ENCODE measurements at places on chromosomes 1 and 21.

GRCh38 chr1:87154384-87154783, 174.3 kb upstream of the LMO4 start:
- no peak for DNase-seq

GRCh38 chr1:173084292-173084691, 33.6 kb upstream of the TNFSF18 start:
- DNase-seq = no peak

- no peak for DNase-seq
Measured at GRCh38 chr1:6071219-6071618, 25.5 kb downstream of the KCNAB2 start.

DNA sequence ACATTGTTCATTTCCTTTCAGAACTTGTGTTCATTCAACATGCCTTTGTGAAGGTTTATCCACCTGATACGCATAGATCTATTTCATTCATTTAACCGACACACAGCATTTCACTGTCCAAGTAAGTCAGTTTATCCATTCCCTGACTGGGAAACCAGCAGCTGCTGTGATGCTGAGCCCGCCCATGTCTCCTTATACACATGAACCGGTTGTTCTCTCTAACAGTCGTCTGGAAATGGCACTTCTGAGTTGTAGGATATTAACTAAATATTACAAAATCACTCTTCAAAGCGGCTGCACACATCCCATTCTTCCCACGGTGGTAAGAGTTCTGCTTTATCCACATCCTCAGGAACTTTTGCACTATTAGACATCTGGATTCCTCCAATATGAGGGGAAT, 71.1 kb downstream of the NPHP4 start:
- DNase-seq = no peak

GRCh38 chr1:183942933-183943693, 94.4 kb downstream of the COLGALT2 start:
- DNase-seq = no peak

GRCh38 chr1:48105165-48105564, 108.0 kb upstream of the TRABD2B start:
- no peak for DNase-seq

DNA sequence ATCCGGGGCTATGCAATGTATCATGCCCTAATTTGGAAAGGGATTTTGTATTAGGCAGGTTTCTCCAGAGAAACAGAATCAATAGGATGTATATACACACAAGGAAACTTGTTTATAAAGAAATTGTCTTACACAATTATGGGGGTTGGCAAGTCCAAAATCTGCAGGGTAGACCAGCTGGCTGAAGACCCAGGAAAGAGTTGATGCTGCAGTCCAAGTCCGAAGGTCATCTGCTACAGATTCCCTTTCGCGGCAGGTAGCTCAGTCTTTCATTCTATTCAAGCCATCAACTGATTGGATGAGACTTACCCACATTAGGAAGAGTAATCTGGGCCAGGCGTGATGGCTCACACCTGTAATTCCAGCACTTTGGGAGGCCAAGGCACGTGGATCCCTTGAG, 54.6 kb upstream of the CXADR start:
- no peak for DNase-seq

- no peak for DNase-seq
Measured at GRCh38 chr21:35853321-35854239, 206.7 kb downstream of the SETD4 start.

GRCh38 chr1:110778821-110779220, 94.1 kb upstream of the CD53 start:
- no peak for DNase-seq

DNA sequence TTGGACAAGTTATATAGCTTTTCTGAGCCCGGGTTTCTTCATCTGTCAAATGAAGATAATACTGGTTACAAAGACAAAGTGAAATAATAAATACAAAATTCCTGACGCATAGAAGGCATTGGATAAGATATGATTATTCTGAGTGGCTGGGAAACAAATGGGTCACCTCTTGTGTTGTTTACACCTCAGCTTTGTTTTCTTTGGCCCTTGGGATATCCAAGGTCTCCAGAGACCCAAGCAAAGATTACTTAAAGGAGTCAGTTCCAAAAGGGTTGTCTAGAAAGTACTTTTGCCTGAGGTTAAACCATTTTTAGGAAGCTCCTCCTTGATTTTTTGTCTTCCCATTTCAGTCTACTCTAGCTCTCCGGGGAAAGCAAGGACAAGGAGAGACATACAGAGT, 9.7 kb downstream of the KHDRBS1 start:
- no peak for DNase-seq

DNA sequence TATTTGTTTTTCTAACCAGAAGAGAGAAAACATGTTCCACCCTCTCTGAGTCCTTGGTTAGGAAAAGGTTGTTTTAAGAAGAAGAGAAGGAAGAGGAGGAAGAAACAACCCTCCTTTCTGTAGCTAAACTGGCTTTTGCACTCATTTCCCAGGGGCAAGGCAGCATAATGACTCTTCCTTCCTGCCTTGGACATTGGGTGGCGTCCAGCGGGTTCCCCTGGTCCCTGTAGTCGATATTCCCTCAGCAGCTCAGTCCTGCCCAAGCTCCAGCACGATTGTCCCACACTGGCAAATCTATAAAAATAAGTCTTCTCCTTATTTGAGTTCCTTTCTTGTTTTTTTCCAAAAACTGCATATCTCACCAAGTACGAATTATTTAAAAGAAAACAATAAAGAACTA, 81.2 kb downstream of the TEX35 start:
- no peak for DNase-seq

DNA sequence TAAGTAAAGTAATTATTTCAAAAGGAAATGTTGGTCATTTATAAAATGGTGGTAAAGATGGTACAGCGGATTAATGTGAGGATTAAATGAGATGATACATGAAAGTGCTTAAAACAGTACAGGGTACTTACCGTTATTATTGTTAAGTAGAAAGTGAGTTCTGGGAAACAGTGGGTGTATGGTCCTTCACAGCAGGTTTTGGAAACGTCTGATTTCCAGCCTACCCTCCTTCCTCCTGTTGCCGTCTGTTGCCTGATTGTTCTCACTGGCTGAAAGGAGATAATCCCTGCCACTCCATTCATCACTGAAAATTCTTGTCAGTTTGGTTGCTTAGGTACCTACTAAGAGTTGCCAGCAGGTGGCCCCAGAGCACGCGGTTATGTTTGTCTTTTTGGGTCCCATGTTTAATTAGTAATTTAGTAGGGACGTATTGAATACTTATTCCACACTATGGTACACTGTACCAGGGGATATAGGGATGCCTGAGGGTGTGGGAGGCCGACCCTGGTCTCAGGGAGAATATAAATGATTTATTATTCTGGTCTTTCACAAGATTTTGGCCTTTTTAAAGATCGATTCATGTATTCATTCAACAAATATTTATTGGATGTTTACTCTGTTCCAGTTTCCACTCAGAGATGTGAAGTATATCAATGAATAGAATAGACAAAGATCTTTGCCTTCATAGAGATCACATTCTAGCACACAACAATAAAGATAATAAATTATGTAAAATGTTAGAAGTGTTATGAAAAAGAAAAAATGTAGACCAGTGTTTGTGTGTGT, 30.8 kb upstream of the RPTN start:
- peak; percentile 46 for DNase-seq

- DNase-seq = no peak
Measured at GRCh38 chr1:183228347-183229220, 42.5 kb downstream of the LAMC2 start.

GRCh38 chr1:18809953-18810899, 49.2 kb downstream of the TAS1R2 start:
- DNase-seq = no peak

GRCh38 chr1:234709473-234710228, 99.7 kb upstream of the IRF2BP2 start:
- no peak for DNase-seq

GRCh38 chr21:38800924-38801744, 4.6 kb upstream of the ETS2 start:
- no peak for DNase-seq

GRCh38 chr1:28259934-28260802, 850 bp downstream of the SESN2 start:
- no peak for DNase-seq

DNA sequence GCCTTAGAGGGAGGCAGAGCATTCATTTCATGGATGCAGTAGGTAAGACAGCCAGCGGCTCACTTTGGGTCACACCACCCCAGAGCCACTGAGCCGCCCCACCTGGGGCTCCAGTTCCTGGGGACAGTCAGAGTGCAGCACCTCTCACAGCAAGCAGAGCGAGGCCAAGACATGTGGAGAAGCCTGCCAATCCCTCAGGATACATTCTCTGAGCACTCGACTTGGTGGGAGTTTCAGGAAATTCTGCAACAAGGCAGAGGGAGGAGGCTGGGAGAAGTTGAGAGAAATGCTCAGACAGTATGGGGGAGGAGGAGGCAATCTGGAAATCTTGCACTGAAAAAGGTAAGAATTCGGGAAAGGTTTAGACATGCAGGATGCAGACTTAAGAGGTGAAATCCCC, 60.8 kb upstream of the WLS start:
- no peak for DNase-seq

DNA sequence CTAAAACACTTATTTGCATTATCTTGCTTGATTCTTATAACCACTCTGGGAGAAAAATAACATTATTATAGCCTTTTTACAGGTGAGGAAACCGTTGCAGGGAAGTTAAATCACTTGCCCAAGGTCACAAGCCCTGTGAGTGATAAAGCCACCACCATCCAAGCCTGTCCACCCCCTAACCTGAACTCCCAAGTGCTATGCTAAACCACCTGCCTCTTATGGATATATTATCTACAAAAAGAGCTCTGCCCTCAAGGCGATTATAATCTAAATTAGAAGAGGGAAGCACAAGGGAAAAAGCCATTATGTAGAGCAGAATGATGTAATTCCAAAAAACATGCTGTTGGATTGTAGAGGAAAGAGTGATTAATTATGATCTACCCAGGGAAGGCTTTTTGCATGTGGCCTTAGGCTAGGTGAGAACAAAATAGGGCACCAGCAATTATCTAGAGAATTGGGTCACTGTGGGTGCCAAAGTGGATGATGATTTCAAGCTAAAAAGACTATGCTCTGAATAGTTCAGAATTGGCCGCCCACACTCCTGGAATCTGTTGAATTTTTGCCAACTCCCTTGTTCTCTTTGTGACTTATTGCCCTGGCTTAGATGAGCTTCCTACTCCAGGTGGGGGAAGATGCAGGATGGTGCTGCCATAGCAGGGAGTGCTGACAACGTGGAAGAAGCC, 205.3 kb downstream of the FGGY start:
- DNase-seq = no peak

DNA sequence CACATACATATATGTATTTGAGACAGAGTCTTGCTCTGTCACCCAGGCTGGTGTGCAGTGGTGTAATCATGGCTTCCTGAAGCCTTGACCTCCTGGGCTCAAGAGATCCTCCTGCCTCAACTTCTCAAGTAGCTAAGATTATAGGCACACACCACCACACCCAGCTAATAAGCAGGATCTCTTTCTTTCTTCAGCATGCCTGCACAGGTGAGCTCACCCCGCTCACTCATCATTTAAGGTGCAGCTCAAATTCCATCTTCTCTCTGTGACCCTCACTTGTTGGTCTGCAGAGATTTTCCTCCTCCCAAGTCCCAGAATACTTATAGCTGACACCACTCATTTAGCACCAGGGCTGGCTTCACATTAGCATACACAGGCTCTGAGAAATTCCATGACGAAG, 209.1 kb upstream of the MAP1LC3C start:
- no peak for DNase-seq

DNA sequence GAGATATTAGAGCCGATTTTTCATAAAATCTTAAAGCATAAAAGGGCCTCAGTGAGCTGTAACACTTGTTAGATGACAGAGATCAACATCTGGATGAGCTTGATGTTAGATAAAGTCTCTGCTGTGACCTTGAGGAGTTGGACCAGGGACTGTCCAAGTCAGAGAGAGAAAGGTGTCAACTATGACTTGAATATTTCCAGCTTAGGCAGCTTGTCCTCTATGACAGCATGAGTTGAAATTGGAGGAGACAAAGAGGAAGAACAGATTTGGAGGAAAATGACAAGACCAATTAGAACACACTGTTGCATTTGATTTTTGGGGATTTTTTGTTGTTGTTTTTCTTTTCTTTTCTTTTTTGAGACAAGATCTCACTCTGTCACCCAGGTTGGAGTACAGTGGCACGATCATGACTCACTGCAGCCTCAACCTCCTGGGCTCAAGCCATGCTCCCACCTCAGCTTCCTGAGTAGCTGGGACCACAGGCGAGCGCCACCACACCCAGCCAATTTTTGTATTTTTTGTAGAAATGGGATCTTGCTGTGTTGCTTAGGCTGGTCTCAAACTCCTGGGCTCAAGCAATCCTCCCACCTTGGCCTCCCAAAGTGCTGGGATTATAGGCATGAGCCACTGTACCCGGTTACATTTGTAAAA, 35.3 kb upstream of the CLIC4 start:
- DNase-seq = no peak

- no peak for DNase-seq
Measured at GRCh38 chr1:99969260-99969728, 502 bp upstream of the SLC35A3 start.

GRCh38 chr1:212261361-212261929, 23.8 kb upstream of the PPP2R5A start:
- no peak for DNase-seq

GRCh38 chr1:221886743-221887414, 145.0 kb upstream of the DUSP10 start:
- DNase-seq = no peak

DNA sequence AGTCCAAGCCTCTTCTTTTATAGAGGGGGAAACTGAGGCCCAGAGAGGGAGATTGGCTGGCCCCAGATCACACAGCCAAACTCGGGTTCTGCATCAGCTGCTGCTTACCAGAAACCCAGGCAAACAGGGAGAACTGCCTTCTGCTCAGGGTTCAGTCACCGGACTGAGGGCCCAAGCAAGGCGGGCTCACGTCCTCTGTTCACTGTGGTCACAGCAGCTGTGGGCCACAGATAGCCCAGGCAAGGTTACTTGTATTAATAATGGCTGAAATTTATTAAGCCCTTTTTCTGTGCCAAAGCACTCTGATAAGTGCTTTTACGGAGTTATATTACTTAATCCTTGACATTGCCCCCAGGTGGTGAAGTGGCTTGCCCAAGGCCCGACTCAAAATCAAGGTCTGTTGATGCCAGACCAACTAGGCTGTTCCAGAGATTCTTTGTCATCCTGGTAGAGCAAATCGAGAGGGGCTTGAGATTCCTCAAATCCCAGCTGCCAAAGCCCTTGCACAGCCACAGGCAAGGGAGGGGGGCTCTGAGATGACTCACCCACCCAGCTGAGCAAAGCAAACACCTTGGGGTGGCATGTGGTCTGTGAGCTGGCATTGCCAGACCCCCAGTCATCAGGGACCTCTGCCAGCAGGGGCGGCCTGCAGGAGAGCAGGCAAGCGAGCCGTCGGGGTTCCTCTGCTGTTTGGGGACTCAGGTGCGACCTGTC, 36.5 kb downstream of the EPHB2 start:
- no peak for DNase-seq

DNA sequence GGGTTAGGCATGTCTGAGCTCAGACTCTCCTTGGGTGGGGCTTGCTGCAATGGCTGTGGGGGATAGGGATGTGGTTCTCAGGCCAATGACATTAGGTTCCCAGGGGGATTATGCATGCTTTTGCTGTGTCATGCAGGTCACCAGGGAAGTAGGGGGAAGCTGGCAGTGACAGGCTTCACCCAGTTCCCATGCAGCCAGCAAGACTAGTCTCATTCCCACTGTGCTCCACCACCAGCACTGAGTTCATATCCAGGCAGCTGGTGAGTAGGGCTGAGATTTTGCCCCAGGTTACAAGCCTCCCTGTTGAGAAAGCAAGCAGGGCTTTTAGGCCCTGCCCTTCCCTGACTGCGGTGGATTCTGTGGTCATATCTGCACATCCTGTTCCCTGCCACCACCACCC, 32.1 kb upstream of the PLA2G5 start:
- peak; percentile 3 for DNase-seq

GRCh38 chr1:33348194-33348593, 27.3 kb upstream of the A3GALT2 start:
- DNase-seq = no peak
